IPS DF 19.7 (cell line): ENCODE measurements at places on chromosomes 7 and 10.

DNA sequence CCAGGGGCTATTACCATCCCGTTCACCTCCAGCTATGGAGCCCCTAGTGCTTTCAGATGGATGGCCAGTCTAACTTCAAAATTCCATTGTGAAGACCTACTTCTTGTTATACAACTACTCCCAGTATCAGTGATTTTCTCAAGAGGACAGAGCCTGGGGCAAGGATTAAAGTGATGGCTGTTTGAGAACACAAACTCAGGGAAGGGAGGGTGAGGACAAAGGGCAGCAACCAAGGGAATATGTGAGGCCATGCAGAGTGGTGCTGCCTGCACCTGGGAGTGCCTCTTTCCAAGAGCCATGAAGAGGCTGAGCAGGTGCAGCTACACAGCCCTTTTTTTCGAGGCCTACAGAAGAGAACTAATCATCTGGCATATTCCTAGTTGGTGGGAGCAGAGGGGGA lies 303.5 kb upstream of the BMPER start:
- no peak for DNase-seq

DNA sequence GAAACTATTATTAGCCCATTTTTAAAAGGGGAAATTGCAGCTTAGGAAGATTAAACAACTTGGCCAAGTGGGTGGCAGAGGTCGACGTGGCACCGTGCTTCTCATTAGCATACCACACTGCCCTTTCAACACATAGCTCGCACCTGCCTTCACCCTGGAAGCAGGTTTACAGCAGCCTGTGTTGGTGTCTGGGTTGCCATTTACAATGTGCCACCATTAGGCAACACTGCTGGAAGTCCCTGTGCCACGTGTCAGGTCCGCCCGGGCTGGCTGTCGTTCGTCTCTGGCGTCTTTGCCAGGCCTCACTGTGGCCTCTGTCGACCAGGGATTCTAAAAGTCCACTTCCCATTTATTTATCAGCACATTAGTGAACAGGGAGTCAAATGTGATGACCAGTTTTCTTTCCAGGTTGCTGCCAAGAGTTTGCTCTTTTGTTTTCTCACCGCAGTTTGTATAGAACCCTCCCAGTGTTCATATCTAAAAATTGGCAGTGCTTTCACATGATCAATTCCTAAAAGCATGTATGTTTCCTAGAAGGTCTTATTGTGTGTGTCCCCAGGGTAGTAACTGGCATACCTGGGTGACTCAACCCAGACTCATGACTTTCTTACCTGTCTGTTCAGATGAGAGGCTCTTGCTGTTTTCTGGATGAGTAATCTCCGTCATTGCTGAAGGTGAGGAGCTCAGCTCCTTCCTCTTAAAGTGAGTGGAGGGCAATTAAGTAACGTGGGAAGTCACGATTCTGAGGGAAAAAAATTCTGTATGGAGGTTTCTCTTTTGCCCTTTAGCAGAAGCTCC lies 9.2 kb downstream of the INSIG1 start:
- DNase-seq, result no peak

DNA sequence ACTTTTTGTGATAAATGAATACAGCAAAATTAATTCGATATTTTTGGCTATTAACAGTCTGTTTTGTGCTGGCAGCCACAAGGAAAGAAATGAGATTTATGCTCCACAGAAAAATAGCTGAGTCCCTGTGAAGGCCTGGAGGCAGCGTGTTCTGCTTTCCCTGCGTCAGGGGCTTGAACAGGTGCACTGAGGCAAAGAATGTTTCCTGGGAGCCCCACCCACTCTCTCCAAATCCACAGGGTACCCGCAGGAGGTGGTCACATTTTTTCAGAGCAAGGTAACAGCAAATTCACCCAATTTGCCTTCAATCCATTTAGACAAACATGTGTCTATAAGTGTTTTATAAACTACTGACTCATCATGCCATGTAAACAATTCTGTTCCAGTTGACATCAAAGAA lies 308.1 kb downstream of the TCERG1L start:
- no peak for DNase-seq

GRCh38 chr10:22343731-22344130 lies 1.6 kb upstream of the SPAG6 start:
- DNase-seq, result no peak

DNA sequence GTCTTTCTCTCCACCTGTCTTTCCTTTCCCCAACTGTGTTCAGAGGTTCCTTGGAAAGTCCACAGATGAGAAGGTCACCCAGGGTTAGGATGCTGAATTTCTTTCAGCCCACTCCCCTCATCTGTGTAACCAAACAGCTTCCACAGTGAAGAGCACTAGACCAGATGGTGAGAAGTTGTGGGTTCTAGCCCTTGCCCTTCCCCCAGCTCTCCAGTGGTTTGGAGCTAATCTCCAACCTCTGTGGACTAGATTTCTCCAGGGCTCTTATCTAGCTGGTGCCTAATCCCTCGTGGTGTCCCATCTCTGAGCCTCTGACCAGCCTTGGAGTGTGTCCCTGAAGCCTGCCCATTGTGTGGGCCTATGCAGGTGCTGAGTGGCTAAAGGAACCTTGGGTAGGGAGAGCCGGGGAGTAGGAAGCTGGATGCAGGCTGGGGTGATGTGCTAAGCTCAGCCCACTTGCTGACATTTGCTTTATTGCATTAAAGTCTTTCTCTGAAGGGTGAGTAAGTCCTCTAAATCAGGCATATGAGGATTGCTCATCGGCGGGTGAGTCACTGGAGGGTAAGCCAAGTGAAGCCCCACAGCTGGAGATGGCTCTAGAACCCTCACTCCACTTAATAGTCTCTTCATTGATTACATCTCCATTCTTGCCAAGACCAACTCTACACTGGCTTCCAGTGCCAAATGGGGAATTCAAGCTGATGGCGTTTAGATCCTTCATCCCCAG lies 14.9 kb downstream of the DUSP5 start:
- DNase-seq, result no peak

- DNase-seq, result no peak
These were observed 6.6 kb upstream of the SGCE start for GRCh38 chr7:94662548-94662947.

DNA sequence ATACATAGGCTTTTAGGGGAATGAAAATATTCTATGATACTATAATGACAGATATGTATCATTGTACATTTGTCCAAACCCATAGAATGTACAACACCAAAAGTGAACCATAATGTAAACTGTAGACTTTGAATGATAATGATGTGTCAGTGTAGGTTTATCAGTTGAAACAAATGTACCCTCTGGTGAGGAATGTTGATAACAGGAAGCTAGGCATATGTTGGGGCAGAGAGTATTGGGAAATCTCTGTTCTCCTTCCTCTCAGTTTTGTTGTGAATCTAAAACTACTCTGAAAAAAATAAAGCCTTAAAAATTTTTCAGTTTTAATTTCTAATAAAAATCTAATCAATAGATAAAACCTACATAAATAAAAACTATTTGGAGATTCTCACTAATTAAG lies 36.9 kb downstream of the C1GALT1 start:
- DNase-seq, result no peak
